ENCODE measurements at places on chromosomes 7 and 10.

- DNase-seq: no peak
Observed at GRCh38 chr7:99839287-99840021, 11.6 kb downstream of the CYP3A43 start.

DNA sequence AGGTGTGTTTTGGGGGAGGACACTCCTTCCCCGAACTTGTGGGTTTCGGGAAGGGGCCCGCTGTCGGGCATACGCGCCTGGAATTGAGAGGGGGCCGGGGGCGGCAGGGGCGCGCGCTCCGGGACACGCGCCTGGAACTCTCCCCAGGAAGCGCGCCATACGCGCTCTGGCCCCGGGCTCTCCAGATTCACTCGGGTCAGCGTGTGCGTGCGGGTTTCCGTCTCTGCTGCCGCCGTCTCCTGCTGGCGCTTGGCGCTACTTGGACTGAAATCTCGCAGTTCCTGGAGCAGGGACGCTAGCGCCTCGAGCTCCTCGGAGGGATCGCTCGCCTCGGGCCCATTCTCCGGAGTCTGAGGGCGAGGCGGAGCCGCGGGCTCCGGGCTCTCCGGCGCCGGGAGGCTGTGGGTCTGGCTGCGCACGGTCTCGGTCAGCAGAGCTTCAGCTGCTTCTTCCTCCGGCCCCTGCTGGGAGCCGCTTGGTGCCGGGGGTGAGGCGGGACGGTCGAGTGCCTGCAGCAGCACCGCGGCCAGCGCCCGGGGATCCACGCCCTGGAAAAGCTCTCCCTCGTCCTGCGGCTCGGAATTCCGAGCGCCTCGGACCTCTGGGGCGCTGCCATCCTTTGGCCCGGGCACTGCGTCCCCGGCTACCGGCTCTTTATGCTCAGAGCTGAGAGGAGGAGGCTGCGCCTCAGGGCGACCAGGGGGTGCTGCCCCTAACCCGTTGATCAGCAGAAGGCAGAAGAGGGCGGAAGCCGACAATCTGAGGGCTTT lies 1.1 kb downstream of the VGF start:
- no peak for DNase-seq

- DNase-seq: no peak
Observed at GRCh38 chr7:135748770-135749169, at the start of gene FAM180A. Gene FAM180A (minus strand): TSS chr7:135748813. CDS start chr7:135748580, 233 bp downstream.

DNA sequence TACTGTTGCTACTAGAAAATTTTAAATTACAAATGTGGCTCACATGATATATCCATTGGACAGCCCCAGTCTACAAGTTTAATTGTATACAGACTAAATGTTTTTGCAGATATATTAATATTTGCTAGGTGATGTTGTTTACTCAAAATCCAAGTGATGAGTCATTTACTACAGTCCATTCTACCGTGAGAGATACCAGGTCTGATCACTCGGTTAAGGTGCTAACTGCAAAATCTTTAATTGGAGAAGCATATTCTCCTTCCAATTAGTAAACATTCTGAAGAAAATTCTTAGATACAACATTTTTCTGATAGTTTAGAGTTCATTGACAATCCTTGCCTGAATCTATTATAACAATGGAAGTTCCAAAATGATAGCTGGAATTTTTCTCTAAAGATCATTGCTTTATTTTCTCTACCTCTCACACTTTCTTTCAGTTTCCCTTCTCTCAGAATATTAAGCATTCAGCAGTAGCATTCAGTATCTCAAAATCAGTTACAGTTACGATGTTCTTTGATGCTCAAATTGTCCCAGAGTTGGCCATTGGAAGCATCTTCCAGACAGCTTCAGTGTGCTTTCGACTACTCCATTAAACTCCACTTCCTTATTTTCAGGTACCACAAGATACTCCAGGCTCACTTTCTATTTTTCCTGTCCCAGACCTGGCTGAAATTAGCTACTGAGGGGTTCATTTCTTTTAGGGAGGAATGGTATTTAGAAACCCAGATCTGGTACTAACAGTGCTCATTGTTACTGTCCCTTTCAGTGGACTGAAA lies 2.3 kb downstream of the ABCB1 start:
- no peak for DNase-seq

GRCh38 chr10:74929197-74929596 lies 102.8 kb downstream of the KAT6B start:
- DNase-seq: no peak

GRCh38 chr10:809671-810350 lies 120.3 kb upstream of the DIP2C start:
- DNase-seq: no peak

GRCh38 chr10:1543596-1543995 lies 193.7 kb downstream of the ADARB2 start:
- DNase-seq: no peak

DNA sequence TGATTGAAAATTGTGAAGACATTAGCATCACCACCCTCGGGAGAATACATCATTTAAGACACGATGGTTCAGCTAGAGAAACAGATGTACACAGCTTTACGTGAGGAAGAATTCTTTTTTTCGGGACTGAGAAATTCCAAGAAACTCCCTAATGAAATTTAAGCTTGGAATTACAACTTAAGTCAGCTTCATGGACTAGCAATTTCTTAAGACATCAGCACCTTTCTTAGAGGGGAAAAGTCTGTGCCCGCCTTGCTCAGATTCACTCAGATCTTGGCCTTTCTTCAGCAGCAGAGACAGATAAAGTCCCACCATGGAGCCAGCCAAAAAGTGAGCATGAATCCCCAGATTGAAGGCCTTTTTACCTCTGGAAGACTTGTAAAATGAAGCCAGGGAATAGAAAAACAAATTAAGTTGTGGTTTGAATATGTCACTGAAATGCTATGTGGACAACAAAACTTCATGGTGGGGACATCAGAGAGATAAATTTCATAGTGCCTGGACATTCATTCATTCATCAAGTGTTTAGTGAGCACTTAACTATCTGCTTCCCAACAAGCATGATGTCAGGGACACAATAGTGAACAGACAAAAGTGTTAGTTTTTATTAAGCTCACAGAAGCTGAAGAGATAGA lies 32.1 kb downstream of the PRKG1 start:
- DNase-seq: no peak

GRCh38 chr7:44264221-44264931 lies 61.0 kb downstream of the CAMK2B start:
- peak; percentile 95 for DNase-seq

- DNase-seq: no peak
Observed at GRCh38 chr7:99624484-99624883, 7.7 kb downstream of the ZSCAN25 start.

GRCh38 chr7:42207420-42207819 lies 29.6 kb downstream of the GLI3 start:
- no peak for DNase-seq

DNA sequence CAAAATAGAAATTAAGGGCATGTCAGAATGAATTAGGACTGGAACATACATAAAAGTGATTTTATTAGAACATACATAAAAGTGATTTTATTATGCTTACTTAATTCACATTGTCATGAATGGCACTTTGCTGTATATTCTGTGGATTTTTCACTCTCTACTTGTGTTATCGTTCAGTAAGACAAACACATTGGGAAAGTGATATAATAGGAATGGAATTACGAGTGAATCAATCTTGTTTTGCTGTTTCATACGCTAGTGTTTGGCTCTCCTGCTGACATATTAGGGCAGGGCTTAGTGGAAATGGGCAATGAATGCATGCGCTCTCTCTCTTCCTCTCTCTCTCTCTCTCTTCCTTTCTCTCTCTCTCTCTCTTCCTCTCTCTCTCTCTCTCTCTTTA lies 561.1 kb downstream of the ACTR3B start:
- no peak for DNase-seq

DNA sequence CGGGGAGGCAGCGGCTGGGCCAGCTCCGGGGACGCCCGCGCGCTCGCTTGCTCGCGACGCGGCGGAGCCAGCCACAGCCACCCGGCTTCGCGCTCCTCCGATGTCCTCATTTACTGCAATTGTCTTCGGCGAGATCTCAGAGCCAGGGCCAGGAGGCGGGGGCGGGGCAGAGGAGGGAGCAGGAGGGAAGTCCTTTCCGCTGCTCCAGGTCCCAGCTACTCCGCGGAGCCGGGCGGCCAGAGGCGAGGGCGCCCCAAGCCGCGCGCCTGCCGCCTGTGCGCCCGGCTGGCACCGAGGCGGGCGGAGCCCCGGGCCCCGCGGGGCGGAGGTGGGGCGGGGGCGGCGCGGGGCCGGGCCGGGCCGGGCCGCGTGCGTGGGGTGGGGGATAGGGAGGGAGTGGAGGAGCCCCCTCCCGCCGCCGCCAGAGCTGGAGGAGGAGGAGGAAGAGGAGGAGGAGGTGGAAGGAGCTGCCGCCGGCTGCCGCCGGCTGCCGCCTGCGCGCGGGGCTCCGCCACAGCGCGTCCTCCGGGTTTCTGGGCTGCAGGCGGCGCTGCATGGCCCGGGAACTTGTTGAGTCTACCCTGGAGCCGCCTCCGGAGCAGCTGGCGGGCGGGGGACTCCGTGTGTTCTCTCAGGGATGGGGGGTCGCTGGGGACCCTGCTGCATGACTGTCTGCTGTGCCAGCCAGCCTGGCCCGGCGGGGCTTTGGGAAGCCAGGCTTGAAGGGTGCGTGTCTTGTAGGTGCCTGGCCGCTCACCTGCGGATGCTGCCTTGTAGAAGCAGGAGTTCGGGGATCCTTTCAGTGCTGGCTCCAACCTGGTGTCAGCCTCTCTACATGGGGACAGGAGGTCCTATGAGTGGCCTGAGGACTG lies at the start of gene INSYN2A:
Gene INSYN2A (minus strand): TSS at position 310 of the 872 bp plus-strand sequence. CDS start 20,196 bp downstream, outside the sequence.
- DNase-seq: no peak

- no peak for DNase-seq
Observed at GRCh38 chr7:71595176-71595575, 463.2 kb downstream of the GALNT17 start.

- no peak for DNase-seq
Observed at GRCh38 chr10:51806079-51806835, 106.9 kb upstream of the CSTF2T start.

DNA sequence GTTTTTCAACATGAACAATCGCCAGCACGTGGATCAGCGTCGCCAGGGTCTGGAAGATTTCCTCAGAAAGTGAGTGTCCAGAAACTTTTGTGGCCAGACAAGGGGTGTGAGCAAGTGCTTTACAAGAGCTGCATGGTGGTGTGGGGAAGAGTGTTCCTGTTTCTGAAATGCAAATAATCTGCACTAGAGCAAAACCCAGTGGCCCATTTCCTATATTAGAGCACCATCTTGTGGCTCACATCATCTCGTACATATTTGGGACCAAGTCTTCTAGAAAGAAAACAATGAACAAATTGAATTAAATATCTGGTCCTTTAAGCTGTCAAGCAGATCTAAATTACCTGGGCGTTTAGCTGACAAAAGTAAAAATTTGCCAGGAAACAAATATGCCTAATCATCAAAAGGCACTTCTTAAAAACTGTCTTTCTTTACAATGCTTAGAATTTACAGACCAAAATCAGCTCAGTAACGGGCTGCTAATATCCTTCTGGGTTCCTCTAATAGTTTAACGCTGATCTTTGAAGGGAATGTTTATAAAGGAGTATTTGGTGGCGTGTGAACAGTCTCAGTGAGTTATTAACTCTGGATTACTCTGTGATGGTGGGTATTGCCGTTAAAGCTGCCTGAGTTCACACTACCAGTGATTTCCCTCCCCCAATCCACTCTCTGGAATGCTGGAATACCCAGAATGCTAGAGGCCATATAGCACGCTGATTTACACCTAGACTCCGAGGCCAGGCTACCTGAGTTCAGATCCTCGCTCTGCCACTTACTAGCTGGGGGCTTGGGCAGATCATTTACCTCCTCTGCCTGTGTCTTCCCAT lies 73.6 kb downstream of the SNX10 start:
- DNase-seq: peak; percentile 72

- DNase-seq: no peak
Observed at GRCh38 chr7:52030722-52031121, 714.1 kb upstream of the COBL start.

GRCh38 chr10:48467669-48468068 lies 137.2 kb downstream of the ARHGAP22 start:
- DNase-seq: no peak

GRCh38 chr10:49571388-49571787 lies 32.5 kb upstream of the ERCC6 start:
- no peak for DNase-seq

DNA sequence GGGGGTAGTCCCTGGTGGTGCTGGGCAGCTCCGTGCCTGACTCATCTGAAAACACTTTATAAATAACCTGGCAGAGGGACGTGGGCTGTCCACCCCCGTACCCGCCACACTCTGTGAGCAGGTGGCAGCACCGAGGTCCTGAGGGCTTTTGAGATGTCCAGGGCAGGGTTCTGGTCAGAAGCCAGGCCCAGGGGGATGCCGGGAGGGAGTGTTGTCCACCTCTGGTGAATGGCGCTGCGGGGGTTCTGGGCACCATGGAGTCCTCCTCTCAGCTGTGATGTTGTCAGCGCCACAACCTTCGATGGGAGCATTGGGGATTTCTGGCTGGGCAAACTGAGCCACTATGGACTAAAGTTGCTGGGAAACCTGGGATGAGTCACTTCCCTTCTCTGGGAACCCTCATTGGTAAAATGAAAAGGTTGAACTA lies 27.4 kb upstream of the GOLGA7B start:
- DNase-seq: no peak

DNA sequence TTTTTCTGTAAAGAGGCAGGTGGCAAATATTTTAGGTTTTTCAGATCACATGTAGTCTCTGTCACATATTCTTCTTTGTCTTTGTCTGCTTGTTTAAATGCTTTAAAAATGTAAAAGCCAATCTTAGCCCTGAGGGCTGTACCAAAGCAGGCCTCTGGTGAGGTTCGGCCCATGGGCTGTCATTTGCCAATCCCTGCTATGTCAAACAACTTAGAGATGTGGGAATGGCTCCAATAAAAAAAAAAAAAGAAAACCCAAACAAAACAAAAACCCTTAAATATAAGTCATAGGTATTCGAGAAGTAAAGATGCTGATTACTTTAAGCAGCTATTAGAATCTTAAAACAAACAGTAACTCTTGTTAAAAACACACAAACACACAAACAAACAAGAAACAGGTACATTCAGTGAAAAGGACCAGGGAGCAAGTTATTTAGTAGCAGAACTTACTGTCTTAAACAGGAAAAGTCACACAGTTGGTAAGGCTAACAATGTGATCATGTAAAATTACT lies 61.4 kb upstream of the NAMPT start:
- no peak for DNase-seq

DNA sequence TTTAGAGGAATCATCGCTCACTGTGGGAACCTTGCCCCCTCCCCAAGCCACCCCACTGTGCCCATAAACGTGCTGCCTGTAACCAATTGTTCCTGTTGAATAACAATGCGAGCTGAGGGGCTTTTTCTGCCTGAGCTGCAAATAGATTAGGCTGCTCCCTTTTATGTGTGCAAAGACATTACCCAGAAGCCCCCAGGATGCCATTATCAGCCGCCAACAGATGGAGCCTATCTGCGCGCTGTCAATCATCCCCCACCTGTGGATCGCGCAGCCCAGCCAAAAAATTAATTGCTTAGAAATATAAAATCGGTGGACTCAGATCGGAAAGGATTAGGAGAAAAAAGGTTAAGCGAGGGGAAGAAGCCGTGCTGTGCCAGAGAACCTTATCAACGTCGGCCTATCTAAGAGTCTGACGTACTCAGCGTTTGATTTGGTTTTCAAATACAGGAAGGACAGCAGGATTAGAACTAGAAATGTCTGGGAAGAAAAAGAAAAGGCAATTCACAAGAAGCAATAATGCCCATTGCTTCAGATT lies 167.3 kb upstream of the MYO3A start:
- DNase-seq: no peak

- no peak for DNase-seq
Observed at GRCh38 chr7:36404639-36405408, 15.2 kb downstream of the ANLN start.

GRCh38 chr7:30467271-30467670 lies 11.3 kb downstream of the NOD1 start:
- DNase-seq: no peak

Measured in DMS 273 treated with DMSO at 0.1 percent for 48 hours (cell line).